Spinal cord (tissue), 10 donors: ENCODE measurements at places on chromosomes 6 and 20.

- DNase-seq: no peak
Observed at GRCh38 chr6:160203953-160204352, 54.7 kb downstream of the SLC22A2 start.

- no peak for DNase-seq
Observed at GRCh38 chr6:1536526-1537429, 72.9 kb upstream of the FOXC1 start.

GRCh38 chr20:20226554-20226953 lies 141.3 kb upstream of the INSM1 start:
- DNase-seq: no peak

- no peak for DNase-seq
Observed at GRCh38 chr6:109050012-109050411, 44.6 kb downstream of the SESN1 start.
